ENCODE measurements at places on chromosomes 2 and 18. TPM values are rescaled to one million over a fixed set of nuclear protein-coding genes. Genes with fewer than 3 reads are reported as not detected.

DNA sequence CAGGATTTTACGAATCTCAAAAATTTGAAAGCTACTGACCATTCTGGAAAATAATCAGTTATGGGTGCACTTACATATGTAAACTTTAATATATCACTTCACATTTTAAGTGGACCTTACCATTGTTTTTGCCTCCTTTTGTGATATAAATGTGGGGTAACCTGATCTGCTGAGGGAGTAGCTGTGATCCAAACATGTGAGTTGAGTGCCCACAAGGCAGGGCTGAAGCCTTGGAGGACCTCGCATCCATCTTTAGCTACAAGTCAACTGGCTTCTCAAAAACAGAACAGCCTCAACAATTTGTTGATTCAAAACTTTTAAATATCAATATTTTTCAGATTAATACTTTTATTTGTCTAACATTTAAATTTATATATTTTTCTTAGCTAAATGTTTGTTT lies 178.2 kb downstream of the PLCL1 start:
- peak; percentile 17 for DNase-seq

DNA sequence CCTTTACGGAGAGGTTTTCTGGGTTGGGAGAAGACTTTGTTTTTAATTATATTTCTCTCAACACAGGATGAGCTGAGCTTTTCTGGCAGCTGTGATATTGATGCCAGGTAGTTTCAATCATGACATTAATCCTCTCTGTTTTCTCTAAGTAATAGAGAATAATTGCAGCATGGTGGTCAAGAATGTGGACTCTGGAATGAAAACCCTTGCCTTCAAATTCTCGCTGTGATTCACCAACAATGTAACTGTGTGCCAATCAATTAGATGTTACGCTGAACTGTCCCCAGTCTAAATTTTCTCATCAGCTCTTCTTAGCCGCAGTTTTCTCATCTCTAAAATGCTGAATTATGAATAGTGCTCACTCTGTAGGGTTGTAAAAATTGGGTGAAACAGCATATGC lies 31.6 kb upstream of the PPM1B start:
- no peak for DNase-seq

- no peak for DNase-seq
These were observed 48.2 kb downstream of the ATP9B start for GRCh38 chr18:79117385-79117784.

ANKRD53 gene
- 0.73 TPM for total RNA-seq

DAPL1 gene
- not detected for total RNA-seq

DNA sequence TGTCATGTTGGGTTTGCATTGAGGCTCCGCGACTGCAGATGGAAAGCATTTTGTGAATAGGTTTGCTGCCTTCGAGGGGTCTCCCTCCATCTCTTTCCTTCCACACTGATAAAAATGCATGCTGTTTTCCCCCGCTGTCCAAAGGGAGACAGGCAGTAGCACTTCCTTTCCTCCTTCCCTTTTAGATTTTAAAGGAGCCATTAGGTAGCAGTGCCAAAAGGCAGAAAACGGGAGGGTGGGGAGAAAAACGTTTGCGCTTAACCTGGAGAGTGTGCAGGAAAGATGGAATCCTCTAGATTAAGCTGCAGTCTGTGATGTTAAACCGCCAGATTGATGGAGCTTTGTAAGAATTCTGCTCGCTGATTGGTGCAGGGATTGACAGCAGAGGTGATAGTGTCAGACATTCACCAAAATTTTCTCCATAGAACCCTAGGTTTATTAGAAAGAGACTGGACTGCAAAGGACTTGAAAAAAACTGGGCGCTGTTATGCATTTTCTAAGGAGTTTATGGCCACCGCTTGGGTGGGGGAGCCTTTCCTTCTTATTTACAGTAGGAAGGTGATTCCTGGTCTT lies 688 bp downstream of the MAPRE2 start:
- no peak for DNase-seq

GPATCH11 gene
- 3.5 TPM for total RNA-seq

GRCh38 chr2:101064505-101064867 lies 62.4 kb downstream of the RPL31 start:
- DNase-seq, result no peak

GRCh38 chr2:99489063-99489760 lies 605 bp downstream of the REV1 start:
- DNase-seq, result peak; percentile 62

DNA sequence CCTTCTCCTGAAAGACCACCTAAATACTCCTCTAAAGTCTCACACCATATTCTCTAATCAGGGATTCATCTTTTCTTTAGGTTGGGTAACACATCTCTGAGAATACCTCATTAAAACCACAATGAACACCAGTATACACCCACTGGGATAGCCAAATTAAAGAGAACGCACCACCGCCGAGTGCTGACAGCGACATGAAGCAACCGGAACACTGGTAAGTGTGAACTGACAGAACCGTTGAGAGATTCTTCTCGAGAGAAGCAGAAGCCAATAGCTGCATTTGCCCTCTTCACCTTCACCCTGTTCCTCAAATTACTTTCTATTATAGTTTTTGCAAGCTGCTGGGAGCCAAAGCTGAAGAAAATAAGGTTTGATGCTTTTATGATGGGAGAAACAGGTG lies 318.5 kb downstream of the FBXO15 start:
- no peak for DNase-seq

- DNase-seq, result peak; percentile 83
These were observed 7.9 kb downstream of the TMEM198 start for GRCh38 chr2:219551441-219552381.

- no peak for DNase-seq
These were observed 263.9 kb upstream of the UBE2E3 start for GRCh38 chr2:180716186-180717180.

- no peak for DNase-seq
These were observed 11.1 kb downstream of the CRACDL start for GRCh38 chr2:98924910-98925309.

GRCh38 chr2:55985406-55985805 lies 61.8 kb upstream of the EFEMP1 start:
- no peak for DNase-seq

DNA sequence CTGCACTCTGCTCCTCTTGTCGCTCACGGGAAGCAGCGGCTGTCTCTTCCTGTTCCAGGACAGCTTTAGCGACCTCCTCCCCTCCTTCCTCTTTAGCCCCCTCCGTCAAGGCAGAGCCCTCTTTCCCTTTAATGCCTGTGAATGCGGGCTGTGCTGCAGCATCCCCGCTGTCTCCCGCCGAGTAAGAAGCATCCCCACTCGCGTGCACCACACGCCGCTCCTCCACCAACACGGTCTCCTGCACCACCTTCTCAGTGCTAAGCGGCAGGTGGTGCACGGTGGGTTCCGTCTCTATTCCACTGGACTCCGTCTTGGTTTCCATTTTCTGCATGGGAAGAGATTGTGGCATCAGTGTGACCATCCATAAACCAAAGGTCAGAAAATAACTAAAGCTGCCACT lies 101.6 kb upstream of the ZBTB14 start:
- DNase-seq, result no peak

NEB gene
- total RNA-seq, result 8.2 TPM

GRCh38 chr2:176813621-176814049 lies 399.0 kb upstream of the HNRNPA3 start:
- peak; percentile 51 for DNase-seq

- DNase-seq, result peak; percentile 41
These were observed 59.4 kb upstream of the SH3RF3 start for GRCh38 chr2:109069331-109070194.

GALR1 gene
- total RNA-seq, result 0.74 TPM

DNA sequence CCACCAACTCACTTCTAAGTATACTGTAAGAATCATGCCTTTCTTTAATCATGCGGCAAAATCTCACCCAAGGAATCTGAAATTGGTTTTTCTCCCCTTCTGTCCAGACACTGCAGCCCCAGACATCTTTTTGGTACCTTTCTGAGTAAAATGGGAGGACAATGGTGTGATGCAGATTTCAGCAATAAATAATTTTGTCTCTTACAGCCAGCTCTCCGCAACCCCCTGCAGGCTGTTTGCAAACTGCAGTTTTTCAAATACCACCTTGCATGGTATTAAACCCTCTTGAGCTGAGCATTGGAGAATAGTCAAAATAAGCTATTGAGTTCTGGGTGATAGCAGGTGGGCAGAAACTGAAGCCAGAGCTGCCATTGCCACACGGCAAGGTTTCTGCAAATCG lies 32.2 kb downstream of the GPR39 start:
- peak; percentile 65 for DNase-seq
